ENCODE measurements at places on chromosomes 2 and 18. TPM values are rescaled to one million over a fixed set of nuclear protein-coding genes. Genes with fewer than 3 reads are reported as not detected.

SEMA4F gene
- 4.5 TPM for total RNA-seq

CREG2 gene
- total RNA-seq, result 0.91 TPM

REG3A gene
- total RNA-seq, result not detected

ZNF385B gene
- not detected for total RNA-seq

NABP1 gene
- 13.7 TPM for total RNA-seq

SLC9A4 gene
- total RNA-seq, result not detected

TNS1 gene
- 78.2 TPM for total RNA-seq

CRYBA2 gene
- total RNA-seq, result not detected

SKOR2 gene
- not detected for total RNA-seq

CPS1 gene
- total RNA-seq, result 23.7 TPM

CHST9 gene
- total RNA-seq, result not detected

RETSAT gene
- total RNA-seq, result 29.2 TPM

SERPINB10 gene
- total RNA-seq, result not detected

HOXD9 gene
- total RNA-seq, result not detected

TTN gene
- under 0.01 TPM for total RNA-seq

C1GALT1C1L gene
- total RNA-seq, result 0.39 TPM

UGT1A4 gene
- total RNA-seq, result not detected

COL3A1 gene
- 1,834 TPM for total RNA-seq

RNF25 gene
- total RNA-seq, result 24.0 TPM

MYO7B gene
- total RNA-seq, result 0.24 TPM

ALKAL2 gene
- 1.2 TPM for total RNA-seq

IL36RN gene
- total RNA-seq, result not detected

ABCG8 gene
- not detected for total RNA-seq

POTEI gene
- total RNA-seq, result not detected
